ENCODE measurements at places on chromosomes 2 and 18. TPM values are rescaled to one million over a fixed set of nuclear protein-coding genes. Genes with fewer than 3 reads are reported as not detected.
A peak's percentile ranks its signal among the peaks of the same experiment; 100 is the strongest.

RUFY4 gene
- total RNA-seq, result not detected

CROCC2 gene
- not detected for total RNA-seq

NEURL3 gene
- not detected for total RNA-seq

DSG1 gene
- total RNA-seq, result not detected

FAM98A gene
- total RNA-seq, result 45.3 TPM

- no peak for DNase-seq
These were observed 135.9 kb upstream of the SLC1A4 start for GRCh38 chr2:64853306-64853705.

DNA sequence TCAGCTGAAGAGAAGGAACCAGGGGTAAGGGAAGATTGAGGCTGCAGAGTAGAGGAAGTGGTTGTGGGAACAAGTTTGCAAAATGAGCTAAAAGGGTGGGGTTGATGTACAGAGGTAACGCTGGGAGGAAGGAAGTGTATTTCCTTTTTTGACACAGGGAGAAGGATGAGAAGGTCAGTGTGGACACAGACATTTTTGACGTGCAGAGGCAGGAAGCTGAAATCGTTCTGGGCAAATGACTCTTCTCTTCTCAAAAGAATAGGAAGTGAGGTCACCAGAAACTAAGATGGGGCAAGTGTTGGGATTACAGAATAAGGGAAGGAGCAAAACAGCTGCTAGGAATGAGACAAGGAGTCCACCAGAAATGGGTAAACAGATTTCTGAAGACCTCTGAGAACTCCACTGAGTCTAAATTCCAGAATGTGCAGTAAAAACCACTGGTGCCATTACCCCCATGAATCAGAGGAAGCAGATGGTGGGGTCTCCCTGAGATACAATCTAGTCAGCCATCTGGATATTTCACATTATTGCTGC is 20.0 kb upstream of the RNF149 start:
- DNase-seq, result peak; percentile 25

- no peak for DNase-seq
These were observed 947.3 kb upstream of the TMEFF2 start for GRCh38 chr2:193141998-193142397.

- DNase-seq, result no peak
These were observed 69.8 kb downstream of the NEB start for GRCh38 chr2:151664520-151664919.

DNA sequence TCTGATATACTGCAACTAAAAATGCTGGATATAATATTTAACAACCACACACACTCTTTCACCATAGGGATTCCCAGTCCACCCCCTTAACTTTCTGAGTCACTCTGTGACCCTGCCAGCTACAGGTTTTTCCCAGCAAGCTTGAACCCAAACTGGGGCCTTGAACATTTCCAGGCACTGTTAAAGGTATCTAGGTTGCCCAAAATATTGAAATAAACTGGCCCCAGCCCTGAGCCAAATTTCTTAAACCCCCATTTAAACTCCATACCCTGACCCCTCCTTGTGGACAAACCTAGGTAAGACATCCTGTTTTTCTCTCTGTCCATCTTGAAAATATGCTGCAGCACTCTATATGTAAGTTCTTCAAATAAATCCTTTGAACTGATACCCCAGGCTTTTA is 19.7 kb upstream of the DCTN1 start:
- no peak for DNase-seq

DNA sequence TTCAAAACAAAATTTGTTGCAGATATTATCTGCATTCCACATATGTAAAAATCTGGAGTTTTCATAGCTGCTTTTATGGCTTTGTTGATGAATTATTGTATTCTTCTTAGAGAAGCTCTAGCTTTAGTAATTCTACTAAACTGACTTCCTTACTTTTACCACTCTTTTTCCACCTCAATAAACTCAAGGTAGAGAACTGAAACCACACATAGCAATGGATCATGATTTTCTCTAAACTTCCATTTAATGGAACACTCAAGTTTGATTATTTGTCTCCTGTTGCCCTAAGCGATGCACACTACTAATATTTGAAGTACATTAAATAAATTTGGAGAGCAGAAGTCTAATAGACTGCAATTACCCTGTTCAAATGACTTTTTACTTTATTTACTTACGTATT is 192.0 kb downstream of the NBAS start:
- no peak for DNase-seq
